ENCODE measurements at places on chromosomes 2 and 18.

DNA sequence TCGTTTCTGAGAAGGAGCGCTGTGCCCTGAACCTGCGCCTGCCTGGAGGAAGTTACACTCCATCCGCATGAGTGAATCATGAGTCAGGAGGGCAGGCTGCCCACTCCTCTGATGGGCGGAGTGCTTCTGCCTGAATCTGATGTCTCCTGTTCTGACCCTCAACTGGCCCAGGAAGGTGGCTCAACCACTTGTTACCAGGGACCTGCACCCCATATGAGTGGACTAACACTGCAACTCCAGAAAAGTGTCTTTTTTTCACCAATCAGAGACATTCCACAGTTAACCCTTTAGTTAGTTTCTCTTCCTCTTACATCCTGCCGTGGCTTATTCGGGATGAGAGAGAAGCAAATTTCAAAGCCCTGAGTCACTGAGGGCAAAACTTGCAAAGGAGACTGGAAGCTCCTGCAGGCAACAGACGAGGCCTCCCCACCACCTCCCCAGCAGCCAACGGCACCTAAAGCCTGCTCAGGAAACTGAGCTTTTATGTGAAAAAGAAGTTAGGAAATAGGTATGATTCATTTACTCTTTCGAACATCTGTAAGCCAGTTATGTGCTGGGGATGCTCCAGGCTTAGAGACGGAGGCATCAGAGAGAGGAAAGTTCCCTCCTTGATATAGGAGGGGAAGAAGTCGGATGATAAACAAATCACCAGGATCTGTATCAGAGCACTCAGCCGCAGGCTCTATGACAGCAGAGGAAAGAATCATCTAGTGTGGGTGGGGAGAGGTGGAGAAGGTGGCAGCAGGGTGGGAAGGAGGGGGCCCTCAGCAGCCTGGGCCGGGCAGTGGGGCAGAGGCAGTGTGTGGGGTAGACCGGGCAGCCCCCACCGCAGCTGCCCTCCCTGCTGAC, 30.9 kb downstream of the MBP start:
- DNase-seq = no peak

DNA sequence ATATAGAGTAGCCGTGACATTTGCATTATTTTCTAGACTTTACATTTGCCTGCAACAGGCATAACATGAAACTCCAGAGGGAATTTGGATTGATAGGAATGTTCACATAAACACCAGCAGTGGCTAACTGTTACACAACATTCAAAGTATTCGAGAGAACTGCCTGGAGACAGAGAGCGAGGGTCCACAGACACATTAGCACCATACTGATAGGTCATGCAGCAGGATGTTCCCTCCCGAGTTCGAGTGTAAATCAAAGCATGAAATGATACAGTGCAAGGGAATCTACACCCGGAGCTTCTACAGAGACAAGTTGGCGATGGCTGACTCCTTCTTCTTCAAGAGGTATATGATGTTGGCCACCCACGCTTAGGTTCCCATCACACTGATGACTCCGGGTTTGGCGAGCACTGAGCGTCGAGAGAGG, 89.5 kb downstream of the COL6A3 start:
- no peak for DNase-seq

DNA sequence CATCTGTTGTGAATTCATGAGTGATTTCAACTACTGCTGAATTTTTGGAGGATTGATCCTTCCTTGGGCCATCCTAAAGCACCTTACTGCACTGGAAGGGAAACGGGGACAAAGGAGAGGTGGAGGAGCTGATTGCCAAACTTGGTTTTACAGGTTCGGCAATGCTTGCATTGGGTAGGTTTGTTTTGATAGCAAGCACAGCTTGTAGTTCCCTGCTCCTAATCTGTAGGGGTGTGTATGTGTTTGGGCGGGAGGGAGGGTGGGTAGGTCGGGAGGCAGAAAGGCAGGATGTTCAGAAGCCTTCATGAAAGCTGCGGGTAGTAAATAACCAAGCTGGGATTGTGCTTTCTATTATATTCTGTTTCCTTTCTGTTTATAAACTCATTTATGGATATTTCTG, 24.6 kb downstream of the PHLPP1 start:
- DNase-seq = no peak

DNA sequence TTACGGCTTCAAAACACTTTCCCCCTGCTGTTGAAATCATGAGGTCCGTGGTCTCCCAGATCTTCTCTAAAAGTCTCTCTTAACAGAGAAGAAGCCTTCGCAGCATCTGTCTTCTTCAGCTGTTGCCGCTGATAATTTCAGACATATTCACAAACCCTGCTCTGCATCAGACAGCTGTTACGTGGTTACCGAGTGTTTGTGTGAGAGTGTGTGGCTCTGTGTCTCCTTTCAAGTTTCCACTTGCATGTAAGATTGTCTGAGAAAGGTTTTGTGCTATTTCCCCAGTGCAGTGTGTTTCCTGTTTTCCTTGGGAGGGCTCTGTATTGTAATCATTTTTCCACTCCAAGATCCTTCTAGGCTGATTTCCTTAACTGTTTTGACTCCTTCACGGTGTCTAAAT, 32.8 kb downstream of the MAIP1 start:
- DNase-seq = no peak

DNA sequence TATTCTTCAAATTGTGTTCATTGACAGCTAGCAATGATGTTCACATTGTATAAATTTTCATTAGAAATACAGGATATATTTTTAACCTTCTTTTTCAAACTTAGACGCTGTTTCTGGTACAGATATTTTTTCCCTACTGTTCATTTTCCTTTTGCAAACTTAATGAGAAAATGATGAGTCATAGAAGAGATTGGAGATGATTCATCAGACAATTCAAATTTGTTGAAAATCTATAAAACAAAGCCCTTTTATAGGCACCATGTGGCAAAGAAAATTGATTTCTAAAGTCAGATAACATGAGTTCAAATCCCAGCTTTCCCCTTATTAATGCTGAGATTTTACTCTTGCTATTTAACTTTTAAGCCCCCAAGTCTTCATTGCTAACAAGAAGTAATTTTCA, 728.8 kb upstream of the DDX18 start:
- DNase-seq = no peak

- no peak for DNase-seq
Observed at GRCh38 chr2:150624001-150624401, 136.5 kb upstream of the RND3 start.

GRCh38 chr2:85011098-85011497, 40.1 kb downstream of the KCMF1 start:
- no peak for DNase-seq

DNA sequence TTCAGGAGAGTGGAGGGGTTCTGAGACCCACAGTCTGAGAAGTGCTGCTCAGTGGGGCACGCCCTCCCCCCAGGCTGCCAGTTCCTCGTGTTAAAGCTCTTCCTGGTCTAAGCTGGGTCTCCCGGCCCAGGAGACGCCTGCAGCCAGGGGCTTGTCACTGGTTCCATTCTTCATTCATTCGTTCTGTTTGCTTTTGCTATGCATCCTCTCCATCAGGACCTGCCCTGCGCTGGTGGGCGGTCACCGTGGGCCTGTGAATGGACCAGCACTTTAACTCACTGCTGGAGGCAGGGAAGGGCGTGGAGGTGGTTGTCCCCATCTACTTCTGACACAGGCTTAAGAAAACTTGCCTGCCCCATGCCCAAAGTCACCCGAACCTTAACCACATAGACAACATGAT, 272.8 kb upstream of the HDAC4 start:
- DNase-seq = no peak

- no peak for DNase-seq
Observed at GRCh38 chr2:240954436-240955305, 43.7 kb upstream of the SNED1 start.

DNA sequence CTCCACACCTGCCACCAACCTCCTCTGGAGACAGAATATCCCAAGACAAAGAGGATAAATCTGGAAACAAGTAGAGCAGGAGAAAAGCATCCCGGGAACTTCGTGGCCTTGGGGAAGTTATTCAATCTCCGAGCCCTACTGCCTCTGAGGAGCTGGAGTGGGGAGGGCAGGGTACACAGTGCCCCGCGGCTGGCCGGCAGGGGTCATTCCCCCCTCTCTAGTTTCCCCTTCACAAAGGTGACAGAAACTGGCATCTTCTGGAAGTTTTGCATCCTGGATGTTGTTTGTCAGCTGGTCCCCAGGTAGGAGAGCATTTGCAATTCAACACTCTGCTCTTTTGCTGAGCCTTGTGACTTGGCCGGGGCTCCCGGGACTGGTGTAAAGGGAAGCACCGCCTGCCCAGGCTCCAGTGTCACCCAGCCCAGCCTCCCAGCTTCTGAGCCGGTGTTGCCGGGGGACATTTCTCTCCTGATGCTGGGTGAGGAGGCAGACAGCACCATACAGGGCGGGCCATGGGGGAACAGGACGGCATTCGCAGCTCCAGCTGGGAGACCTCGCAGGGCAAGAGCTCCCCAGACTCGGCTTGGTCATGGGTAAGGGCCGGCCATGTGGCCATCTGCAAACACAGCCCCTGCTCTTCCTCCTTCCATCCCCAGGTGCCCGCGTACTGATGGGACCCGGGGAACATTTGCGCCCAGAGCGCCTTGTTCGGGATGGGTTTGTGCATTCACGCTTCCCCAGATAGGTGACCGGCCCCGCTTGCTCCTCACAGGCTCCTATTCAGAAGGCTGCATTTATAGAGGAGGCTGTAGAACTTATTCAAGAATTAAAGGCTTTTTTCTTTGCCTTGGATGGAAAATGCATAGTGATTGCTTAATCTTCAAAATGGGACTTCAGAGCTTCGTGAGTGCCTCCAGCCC, 7.4 kb upstream of the NTSR2 start:
- no peak for DNase-seq

GRCh38 chr2:222939208-222939856, 78.5 kb downstream of the ACSL3 start:
- DNase-seq = peak; percentile 74

- DNase-seq = no peak
Observed at GRCh38 chr18:13107074-13107473, 111.5 kb upstream of the LDLRAD4 start.

GRCh38 chr2:9753276-9753600, 90.0 kb upstream of the TAF1B start:
- no peak for DNase-seq

DNA sequence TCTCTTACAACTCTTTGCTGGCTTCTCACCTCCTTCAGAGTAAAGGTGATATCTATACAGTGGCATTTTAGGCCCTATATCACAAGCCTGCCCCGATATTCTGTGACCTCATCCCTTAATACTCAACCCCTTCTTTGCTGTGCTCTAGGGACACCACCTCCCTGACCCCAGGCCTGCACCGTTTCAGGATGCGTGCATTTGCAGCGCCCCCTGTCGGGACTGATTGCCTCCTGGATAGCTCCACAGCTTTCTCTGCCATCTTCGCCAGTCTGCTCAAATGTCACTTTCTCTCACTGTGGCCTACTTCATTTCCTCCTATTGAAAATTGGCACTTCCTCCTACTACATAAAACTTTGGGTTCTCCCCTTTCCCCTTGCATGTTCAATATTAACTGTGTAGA, 289.6 kb downstream of the SOCS6 start:
- peak; percentile 40 for DNase-seq

DNA sequence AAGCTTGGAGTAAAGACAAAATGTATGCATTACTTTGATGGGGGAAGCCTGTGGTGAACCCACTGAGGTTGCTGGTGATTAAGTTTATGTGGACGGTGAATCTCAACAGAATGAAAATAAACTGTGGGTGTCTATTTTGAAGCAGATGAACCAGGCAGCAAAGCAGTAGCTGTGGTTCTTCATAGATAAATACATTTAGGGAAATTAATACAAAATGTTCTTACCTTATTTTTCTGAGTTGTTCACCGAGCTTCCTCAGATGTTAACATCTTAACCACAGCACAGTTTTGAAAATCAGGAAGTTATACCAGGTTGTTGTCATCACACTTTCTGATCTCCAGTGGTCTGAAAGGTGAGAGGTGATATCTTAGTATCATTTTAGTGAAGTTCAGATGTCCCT, 53.9 kb downstream of the NCK2 start:
- DNase-seq = no peak

DNA sequence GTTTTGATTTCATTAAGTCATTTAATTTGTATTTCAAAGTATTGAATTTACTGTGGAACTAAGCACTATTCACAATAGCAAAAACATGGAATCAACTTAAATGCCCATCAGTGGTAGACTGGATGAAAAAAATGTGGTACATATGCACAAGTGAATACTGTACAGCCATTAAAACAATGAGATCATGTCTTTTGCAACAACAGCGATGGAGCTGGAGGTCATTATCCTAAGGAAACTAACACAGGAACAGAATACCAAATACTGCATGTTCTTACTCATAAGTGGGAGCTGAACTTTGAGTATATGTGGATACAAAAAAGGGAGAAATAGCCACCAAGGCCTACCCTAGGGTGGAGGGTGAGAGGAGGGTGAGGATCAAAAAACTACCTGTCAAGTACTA, 164.4 kb downstream of the BABAM2 start:
- no peak for DNase-seq

- no peak for DNase-seq
Observed at GRCh38 chr2:105034170-105034569, 3.7 kb upstream of the MRPS9 start.

- DNase-seq = no peak
Observed at GRCh38 chr2:76193089-76193488, 482.4 kb upstream of the GCFC2 start.

DNA sequence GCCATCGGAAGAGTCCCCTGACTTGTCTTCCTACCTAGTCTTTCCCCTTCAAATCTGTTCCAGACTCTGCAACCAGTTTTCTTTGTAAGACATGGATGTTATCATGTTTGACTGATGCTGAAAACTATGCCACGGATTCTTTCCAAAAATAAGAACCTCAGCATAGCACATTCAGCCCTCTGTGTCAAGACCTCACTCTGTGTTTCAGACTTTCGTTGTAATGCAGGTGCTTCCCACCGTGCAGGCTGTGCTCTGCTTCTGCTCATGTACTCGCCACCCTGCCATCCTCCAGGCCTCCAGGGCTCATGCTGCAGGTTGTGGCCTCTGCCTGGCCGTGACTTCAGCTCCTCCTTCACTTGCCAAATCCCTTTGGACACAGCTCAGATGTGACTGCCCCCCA, 347.0 kb upstream of the RAB12 start:
- no peak for DNase-seq

GRCh38 chr2:152165780-152166179, 9.8 kb downstream of the STAM2 start:
- DNase-seq = no peak

DNA sequence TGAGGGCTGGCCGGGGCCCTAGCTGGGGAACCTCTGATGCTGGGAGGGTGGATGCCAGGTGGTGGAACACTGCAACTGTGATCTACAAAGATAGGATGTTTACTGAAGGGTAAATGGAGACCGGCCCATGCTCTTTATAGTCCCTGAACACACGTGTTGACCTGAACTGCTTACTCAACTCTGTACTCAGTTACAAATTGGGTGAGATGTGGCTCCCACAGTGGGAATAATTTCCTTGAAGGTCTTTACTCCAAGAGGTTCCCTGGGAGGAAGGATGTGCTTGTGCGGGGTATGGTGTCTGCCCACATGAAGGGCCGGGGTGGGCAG, 254.1 kb downstream of the PRKCE start:
- no peak for DNase-seq

GRCh38 chr2:30780776-30781330, 26.4 kb downstream of the CAPN13 start:
- DNase-seq = no peak

GRCh38 chr2:134217924-134218323, 35.9 kb upstream of the MGAT5 start:
- no peak for DNase-seq

Measured in nephron progenitor cell (in vitro differentiated cells).